ENCODE measurements at places on chromosomes 5 and 9.

DNA sequence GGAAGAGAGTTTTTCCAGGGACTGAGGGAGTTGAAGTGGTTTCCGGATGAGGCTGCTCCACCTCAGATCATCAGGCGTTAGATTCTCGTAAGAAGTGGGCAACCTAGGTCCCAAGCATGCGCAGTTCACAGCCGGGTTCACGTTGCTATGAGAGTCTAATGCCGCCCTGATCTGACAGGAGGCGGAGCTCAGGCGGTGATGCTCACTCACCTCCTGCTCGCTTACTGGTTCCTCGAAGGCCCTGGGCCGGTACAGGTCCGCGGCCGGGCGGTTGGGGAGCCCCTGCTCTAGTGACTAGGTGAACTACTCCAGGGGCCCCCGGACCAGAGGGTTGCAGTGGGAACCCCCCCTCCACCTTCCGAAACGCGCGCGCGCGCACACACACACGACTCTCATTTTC is 997 bp upstream of the RNF130 start:
- no peak for DNase-seq

GRCh38 chr5:119742311-119742710 is 113.0 kb downstream of the FAM170A start:
- DNase-seq = no peak

- DNase-seq = no peak
These were observed 77.4 kb downstream of the SEC61B start for GRCh38 chr9:99299211-99300102.

DNA sequence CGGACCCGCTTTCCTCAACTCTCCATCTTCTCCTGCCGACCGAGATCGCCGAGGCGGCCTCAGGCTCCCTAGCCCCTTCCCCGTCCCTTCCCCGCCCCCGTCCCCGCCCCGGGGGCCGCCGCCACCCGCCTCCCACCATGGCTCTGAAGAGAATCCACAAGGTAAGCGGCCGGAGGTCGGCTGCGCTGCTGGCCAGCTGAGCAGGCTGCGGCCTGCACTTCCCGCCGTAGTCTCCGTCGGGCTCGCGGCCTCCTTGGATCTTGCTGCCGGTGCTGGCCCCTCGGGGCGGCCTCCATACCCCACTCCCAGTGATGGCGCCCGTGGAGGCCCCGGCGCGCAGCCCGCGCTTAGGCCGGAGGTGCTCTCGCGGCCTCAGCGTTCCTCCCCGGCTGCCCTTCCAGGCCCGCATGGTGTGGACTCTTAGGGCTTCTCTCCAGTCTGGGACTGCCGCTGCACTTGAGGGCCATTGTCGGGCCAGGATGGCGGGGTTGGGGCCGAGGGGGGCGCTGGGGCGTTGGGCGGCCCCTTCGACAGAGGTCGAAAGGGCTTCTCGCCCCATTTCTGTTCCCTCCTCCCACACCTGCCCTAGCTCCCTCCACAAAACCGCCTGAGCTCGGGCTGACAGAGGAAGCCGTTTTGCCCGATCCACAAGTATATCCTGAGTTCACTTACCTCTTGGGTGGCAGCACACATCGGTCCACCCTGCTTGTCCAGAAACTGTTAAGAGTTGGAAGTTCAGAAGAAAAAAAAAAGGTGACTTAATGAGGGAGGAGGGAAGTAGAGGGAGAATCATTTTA is 714 bp downstream of the UBE2D2 start:
- no peak for DNase-seq

GRCh38 chr5:180332861-180333260 is 20.3 kb downstream of the GFPT2 start:
- DNase-seq = no peak

GRCh38 chr5:176413255-176413565 is 3.1 kb downstream of the CLTB start:
- no peak for DNase-seq

DNA sequence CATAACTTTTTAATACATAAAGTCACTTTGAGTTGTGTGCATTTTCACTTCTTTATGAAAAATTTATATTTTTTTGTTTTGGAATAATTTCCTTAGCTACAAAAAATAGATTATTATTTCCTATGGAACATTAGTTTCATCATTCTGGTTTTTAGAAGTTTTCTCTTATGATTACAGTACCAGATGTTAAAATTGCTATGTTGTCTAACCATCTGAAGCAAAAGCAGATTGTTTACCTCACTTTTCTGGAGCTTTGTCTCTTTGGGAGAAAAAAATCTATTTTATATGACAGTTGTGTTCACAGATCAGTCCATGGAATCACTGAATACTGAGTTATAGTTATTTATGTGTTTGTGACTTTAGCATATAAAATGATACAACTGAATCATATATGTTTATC is 708.9 kb upstream of the RIOK2 start:
- no peak for DNase-seq

DNA sequence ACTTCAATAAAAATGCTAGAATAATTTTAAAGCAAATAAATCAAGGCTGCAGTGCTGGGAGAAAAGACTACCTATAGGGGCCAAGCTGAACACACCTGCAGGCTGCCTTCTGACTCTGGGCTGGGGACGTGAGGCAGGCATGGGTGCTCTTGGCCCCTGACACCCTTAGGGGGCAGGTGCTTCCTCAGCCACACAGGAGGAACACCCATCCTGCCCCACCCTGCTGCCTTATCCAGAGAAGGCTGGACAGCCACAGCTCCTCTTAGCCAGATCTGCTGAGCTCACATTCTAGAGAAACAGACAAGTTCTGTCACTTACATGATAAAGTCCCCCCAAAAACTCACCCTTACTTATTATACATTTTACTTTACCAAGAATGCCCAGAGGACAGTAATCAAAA is 6.6 kb upstream of the LMX1B start:
- DNase-seq = no peak

GRCh38 chr9:133301253-133302230 is 26.5 kb upstream of the ABO start:
- DNase-seq = no peak

DNA sequence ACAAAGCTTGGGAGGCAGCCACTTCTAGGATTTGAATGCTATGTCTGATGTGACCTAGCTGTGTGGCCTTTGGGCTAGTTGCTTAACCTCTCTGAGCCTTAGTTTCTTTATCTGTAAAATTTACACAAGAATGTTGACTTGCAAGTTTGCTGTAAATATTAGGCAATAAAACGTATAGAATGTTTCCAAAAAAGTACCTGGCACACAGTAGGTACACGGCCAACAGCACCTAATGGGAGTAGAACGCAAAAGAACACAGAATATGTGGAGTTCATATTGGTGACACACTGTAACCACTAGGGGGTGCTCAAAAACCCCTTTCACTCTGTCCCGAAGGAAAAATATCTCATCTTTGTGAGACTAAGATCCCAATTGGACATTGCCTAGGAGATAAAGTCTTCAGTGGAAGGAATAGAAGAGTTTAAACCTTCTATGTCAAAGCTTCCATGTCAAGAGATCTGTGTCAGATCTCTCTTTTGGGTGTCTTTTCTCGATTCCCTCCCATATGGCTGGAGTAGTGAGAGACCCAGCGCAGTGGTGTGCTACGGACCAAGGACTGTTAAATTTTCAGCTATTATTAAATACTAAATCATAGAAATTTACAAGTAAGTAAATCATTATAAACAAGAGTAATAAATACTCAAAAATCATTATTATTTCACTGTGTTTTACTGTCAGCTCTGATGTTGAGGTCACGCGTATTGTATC is 145.4 kb upstream of the RAD23B start:
- no peak for DNase-seq

GRCh38 chr9:124343533-124344290 is 71.5 kb downstream of the PSMB7 start:
- DNase-seq = no peak

Data from NCI-H1436 treated with DMSO at 0.1 percent for 48 hours (cell line).